ENCODE measurements at places on chromosomes 6 and 20.

GRCh38 chr6:72740135-72740534 lies 118.3 kb downstream of the KCNQ5 start:
- no peak for DNase-seq

DNA sequence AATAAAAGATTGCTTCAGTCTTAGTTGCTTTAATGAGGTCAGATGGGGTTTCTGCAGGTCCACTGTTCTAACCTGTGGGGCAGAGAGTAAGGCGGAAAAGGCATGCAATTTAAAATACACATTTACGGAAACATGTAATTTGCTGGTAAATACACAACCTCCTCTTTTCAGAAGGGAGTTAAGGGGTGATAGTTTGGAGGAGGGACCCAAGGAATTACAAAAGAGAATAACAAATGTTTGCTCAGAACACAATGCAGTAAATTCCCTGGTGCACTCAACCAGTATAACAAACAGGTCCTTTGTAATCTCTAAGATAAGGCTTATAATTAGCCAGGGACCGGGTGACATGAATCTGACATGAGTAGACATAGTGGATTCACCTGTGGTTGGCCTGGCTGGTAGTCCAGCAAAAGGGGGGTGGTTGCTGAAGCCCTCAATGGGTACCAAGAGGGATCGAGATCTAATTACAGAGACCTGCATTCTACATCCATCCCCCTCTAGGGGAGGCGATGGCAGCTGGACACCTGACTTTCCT lies 295.1 kb downstream of the PHACTR1 start:
- peak; percentile 26 for DNase-seq

- DNase-seq = no peak
Observed at GRCh38 chr6:159441704-159441981, 251.4 kb downstream of the SOD2 start.

- DNase-seq = no peak
Observed at GRCh38 chr6:37305841-37306425, 47.9 kb upstream of the RNF8 start.

GRCh38 chr6:67757465-67758033 lies 877.5 kb upstream of the ADGRB3 start:
- DNase-seq = no peak

DNA sequence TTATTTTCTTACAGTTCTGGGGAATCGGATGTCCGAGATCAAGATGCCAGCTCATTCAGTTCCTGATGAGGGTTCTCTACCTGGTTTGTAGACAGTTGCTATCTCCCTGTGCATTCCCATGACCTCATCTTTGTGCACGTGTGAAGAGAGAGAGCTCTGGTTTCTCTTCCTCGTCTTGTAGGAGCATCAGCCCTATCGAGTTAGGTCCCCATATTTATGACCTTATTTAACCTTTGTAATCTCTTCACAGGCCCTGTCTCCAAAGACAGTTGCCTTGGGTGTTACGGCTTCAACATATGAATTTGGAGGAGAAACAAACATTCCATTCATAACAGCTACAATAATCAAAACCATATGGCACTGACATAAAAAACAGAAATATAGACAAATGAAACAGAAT lies 455.3 kb downstream of the HACE1 start:
- DNase-seq = no peak

DNA sequence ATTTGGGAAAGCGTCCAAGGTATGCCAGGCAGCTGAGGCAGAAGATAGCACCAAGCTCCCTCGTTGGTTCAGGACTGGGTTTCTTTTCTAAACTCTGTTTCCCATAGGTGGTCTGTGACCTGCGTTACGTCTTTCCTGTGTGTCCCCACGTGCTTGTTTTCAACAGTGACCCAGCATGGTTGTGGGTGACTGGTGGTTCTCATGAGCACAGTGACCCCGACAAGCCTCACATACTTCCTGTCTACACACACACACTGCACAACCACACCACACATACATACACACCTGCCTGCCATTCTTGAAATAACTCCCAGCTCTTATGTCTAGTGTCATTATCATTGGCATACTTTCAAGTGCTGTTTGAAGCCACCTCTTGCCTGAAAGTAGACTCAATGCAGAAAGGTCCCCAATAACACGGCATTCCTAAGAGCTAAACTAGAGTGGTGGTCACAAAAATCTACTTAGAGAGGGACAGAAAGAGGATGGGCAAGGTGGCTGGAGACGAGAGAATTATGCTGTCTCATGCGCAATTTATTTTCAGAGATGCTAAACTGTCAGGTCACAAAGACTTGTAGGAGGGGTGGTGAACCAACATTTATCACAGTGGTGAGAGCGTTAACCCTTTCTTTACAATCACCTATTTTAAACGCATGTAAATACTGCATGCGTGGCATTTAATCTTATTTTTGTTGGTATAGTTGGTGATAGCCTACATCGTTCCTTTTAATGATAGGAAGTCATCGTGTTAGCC lies 66.7 kb downstream of the GCNT2 start:
- DNase-seq = no peak

- no peak for DNase-seq
Observed at GRCh38 chr20:47865912-47866311, 80.6 kb upstream of the SULF2 start.

GRCh38 chr6:36788768-36789167 lies 50.5 kb downstream of the CPNE5 start:
- no peak for DNase-seq

DNA sequence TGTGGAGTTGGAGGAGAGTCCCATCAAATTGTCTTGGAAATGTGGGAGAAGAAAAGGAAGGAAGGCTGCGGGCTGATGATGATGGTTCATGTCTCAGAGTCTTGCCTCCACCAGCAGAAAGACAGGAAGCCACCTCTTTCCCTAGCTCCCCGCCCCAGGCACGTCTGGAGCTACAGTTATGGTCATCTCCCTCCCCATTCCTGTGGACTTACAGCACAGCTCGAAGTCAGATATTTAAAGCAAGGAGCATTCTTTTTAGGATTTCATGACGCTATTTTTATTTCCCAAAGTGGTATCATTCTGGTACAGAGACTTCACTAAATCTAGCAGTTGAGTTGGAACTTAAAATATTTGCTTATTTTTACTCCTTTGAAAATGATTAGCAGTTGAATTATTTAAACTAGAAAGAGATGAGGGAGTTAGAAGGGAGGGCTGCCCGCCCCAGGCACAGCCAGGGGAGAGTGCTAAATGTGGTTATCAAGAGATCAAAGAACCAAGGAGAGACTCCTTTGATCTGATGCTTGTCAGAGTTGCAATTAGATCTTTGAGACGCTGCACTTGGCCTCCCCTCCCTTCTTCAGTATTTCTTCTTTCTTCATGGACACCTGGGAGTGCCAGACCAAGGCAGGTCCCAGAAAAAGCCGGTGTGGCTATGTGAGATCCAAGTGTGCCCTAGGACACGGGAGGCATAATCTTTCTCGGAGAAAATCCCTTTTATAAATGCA lies 199.9 kb upstream of the SOX4 start:
- DNase-seq = no peak

- no peak for DNase-seq
Observed at GRCh38 chr6:36925809-36926208, 28.7 kb upstream of the PI16 start.

- no peak for DNase-seq
Observed at GRCh38 chr6:75167851-75168250, 38.0 kb downstream of the COL12A1 start.

GRCh38 chr20:14984768-14985622 lies 647.6 kb upstream of the FLRT3 start:
- no peak for DNase-seq

DNA sequence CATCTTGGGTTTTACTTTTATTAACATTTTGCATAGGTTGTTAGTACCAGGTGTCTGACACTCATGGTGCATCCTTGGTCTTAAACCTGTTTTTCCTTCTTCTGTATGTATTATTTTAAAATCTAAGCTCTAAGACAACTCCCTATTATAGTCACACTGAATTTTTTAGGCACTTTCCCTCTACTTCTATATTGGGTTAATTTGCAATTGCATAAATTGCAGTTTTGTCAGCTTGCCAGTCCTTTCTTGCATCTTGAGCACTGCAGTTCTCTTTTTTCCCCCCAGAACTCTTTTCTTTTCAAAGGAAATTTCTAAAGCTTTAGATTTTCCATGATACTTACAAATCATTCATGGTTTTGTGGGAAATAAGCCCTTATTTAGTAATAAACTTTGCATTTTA lies 70.6 kb downstream of the ZNF292 start:
- no peak for DNase-seq

DNA sequence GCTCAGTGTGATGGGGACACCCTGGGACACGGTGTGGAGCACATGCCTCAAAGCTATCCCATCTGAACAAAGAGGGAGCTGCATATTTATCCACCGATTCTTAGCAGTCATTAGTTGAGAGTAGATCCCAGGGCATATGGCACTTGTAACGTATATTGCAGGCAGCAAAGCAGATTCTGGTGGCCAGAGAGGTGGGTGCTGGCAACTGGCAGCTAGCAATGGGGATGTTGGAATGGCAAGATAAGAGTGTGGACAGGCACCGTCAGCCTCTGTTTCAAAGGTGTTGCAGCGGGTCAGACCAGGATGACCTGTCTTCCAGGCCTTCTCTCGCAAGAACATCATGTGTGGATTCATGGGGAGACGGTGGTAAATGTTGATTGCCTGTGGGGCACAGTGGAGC lies 287.8 kb upstream of the RNF24 start:
- DNase-seq = no peak

DNA sequence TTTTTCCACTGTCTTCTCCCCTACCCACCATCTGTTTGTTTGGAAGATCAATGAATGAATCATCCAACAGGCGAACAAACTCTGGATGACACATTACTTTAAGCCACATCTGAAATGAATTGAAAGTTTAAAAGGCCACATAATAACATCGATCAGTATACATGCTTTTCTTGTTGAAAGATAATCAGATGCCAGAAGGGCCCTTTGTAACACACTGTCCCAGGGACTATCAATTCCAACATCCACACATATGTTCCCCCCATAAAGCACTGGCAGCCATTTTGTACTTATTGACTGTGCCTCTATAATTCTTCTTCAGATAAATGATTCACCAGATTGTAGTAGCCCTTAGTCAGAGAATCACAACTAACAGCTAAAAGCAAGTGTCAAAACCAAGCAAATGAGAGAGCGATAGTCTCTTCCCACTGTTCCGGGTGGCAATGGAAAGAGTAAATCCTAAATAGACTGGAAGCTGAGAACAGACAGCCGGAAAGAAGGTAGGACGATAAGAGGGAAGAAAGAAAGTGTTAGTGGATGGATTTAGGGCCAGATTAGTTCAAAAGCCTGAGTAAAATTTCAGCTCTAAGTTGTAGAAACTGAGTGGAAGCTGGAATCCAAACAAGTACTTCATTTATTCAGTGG lies 184.9 kb upstream of the TENT5A start:
- no peak for DNase-seq

DNA sequence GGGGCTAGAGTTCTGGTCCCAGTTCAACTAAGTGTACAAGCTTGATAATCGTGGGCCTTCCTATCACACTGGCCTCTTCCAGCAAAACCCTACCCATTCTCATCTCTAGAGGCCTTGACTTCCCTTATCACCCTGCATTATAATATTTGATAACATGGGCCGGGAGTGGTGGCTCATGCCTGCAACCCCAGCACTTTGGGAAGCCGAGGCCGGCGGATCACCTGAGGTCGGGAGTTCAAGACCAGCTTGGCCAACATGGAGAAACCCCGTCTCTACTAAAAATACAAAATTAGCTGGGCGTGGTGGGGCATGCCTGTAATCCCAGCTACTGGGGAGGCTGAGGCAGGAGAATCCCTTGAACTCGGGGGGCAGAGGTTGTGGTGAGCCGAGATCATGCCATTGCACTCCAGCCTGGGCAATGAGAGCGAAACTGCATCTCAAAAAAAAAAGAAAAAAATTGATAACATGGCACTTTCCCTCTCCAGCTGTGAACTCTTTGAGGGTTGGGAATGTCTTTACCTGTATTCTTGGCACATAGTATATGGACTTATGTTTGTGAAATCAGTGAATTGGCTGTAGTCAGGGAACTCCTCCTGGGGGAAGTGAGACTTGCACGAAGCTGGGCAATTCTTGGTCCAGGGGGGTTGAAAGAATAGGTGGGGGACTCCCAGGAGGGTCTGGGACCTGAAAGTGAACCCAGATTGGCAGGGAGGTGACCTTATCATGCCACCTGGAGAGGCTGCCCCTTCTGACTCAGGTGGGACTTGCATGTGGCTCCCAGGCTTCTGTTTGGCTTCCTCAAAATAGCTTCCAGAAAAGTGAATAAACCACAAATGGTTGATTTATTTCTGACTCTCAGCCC lies 915 bp upstream of the C6orf47 start:
- no peak for DNase-seq

DNA sequence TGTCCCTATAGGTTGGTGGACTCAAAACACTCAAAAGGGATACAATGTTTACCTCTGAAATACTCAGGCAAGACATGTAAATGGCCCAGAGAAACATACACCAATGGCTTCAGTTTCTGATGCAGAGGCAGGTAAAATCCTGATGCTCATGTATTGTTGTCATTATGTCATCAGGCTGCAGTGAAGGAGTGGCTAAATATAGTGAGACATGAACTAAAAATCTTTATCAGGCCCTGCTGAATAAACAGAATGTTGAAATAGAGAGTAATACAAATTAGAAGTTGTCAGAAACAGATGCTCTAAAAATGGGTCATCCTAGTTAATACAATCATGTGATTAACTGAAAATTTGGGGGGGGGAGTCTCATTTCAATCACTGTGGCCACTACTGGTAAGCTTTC lies 20.4 kb downstream of the PTPRK start:
- no peak for DNase-seq

DNA sequence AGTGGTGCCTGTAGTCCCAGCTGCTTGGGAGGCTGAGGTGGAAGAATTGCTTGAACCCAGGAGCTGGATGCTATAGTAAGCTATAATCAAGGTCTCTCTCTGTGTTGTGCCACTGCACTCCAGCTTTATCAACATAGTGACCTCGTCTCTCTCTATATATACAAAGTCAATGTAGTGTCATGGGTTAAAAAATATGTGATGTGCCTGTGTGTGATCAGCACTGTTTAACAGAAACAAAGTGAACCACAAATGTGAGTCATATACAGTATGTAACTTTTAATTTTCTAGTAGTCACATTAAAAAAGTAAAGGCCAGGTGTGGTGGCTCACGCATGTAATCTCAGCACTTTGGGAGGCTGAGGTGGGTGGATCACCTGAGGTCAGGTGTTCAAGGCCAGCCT lies 85.3 kb upstream of the RNF24 start:
- no peak for DNase-seq

- DNase-seq = no peak
Observed at GRCh38 chr6:98041921-98042320, 758.9 kb upstream of the MMS22L start.

- no peak for DNase-seq
Observed at GRCh38 chr6:136628996-136629395, 78.8 kb upstream of the MAP7 start.

- no peak for DNase-seq
Observed at GRCh38 chr20:33059136-33059535, 5.4 kb downstream of the BPIFB3 start.

DNA sequence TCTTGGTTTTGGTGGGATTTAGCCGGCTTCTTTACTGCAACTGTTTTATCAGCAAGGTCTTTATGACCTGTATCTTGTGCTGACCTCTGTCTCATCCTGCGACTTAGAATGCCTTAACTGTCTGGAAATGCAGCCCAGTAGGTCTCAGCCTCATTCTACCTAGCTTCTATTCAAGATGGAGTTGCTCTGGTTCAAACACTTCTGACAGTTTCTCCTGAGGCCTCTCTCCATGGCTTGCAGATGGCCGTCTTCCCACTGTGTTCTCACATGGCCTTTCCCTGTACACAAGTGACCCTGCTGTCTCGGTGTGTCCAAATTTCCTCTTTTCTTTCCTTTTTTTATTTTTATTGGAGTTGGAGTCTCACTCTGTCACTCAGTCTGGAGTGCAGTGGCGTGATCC lies 4.2 kb upstream of the CCM2L start:
- DNase-seq = no peak

GRCh38 chr6:64838726-64839125 lies 868.3 kb downstream of the EYS start:
- DNase-seq = no peak
